ENCODE measurements at places on chromosomes 13 and 19.

GRCh38 chr13:48731957-48732569 is 78.3 kb downstream of the CYSLTR2 start:
- no peak for DNase-seq

DNA sequence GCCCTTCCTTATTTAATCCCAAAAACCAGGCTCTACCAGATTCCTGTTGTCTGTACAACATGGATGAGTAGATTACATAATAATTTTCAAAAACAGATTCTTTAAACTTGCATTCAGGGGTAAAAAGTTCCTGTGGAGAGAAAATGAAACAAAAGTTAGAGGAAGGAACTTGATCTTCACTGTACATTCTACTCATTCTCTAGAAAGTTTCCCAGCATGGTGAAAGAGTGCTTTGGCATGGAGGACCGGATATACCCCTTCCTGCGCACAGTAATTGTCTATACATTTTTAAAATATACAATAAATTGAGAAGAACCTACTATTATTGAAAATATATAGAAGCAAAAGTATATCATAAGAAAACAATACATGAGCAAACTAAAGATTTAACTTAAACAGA is 274.2 kb downstream of the ITGBL1 start:
- no peak for DNase-seq

GRCh38 chr13:109496216-109496615 is 290.2 kb downstream of the IRS2 start:
- no peak for DNase-seq

DNA sequence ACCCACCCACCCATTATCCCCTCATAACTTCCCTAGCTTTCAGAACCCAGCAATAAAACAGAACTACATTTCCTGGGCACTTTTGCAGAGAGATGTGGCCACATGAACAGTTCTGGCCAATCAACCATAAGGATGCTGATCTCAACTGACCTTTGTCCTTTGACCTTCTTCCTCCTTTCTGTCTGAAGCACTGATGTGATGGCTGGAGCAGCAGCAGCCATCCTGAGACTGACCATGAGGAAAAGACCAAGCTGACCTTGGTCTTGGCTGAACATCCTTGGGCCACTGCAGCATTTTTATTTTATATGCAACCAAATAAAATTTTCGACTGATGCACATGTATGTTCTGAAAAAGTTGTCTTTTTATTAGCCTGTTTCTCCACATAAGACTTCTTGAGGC is 33.1 kb upstream of the CACNA1A start:
- no peak for DNase-seq

DNA sequence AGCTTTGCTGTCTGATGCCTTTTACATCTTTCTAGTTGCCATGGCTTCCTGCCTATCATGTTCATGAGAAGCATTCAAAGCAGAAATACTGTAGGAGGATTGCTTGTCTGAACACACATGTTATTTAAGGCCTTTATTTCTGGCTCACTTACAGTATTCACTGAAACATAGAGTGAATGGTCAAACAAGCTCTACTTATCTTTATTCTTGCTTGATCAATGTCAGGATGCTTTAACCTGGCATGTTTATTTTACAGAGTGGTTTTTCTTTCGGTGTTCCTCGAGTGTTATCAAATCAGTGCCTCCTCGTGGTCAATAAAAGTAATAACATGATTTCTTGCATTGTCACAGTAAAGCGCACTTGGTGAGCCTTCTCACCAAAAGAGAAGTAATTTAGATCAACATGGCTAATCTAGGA is 73.5 kb upstream of the PCDH17 start:
- DNase-seq = no peak

DNA sequence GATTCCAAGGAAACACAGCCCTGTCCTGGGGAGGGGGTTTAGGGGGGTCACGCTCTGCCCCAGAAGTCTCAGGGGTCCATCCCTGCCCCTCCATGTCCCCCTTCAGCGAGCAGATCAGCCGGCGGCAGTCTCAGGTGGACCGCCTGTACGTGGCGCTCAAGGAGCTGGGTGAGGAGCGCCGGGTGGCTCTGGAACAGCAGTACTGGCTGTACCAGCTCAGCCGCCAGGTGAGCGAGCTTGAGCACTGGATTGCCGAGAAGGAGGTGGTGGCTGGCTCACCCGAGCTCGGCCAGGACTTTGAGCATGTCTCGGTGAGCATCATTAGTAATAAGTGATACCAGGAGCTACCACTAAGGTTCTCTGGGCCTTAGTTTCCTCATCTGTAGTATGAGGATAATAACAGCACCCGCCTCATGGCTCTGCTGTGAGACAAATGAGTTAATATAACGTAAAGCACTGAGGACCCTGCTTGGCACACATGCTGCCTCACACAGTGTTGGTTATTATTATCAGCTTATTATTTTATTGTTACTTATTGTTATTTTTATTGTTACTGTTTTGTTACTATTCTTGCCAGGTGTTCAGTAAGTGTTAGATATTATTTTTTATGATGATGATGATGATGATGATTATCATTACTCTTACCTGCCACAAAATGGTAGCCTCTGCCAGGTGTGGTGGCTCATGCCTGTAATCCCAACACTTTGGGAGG is 20.5 kb upstream of the SHKBP1 start:
- no peak for DNase-seq

GRCh38 chr19:56839652-56840450 is 675 bp downstream of the PEG3 start:
- DNase-seq = peak; percentile 10

- DNase-seq = no peak
Measured at GRCh38 chr19:51448411-51449016, 9.7 kb downstream of the SIGLEC8 start.

DNA sequence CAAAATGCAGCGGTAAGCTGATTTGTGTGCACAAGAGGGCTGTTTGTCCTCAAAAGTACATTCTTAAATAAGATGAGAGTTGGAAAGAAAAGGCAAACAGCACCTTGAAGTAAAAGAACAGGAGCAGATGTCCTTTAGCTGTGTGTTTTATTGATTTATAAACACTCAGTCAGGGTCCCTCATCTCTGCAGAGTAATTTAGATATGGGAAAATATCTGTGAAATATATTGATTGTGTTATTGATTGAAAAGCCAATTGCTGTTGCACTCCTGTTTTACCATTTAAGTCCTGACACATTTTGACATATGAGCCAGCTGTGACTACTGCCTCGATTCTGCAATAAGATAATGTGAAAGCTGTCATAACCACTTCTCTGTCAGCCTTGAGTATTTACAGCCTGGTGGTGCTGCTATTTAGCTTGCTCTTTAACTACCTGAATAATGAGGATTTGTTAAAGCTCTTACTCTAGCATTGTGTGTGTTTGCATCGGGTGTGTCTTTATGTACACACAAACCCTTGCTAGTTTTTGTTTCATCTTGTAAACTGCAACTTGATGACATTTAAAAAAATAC is 550.1 kb downstream of the DACH1 start:
- DNase-seq = no peak

DNA sequence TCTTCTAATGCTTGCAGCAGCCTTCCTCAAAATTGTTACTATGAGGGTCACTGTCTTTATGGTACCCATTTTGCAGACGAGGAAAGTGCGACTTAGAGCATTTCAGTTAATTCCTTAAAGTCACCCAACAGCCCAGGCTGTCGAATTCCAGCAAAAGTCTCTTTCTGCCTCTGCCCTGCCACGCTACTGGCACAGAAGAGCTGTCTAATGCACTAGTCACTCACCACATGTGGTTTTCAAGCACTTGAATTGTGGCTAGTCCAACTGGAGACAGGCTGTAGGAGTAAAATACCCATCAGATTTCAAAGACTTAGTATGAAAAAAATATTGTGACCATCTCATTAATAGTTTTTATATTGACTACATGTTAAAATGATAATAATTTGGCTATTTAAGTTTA is 1.7 kb downstream of the FPR1 start:
- DNase-seq = no peak

DNA sequence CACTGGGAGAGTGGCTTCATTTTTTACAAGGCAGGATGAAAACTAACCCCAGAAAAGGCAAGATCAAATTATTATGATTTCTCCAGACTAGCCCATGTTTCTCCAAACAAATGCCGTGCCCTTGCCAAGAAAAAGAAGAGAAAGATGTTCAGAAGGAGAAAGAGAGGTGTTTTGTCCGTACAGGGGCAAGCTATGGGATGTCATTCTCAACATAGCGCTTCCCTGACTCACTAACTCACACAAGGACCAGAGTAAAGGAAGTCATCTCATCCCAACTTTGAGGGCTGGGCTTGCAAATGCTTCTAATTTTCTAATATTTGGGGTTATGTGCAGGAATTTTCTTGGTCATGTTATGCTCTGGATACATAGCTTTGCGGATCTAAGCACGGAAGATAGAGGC is 224.2 kb upstream of the MAB21L1 start:
- DNase-seq = no peak

GRCh38 chr13:58655086-58655485 is 1023.5 kb downstream of the PCDH17 start:
- no peak for DNase-seq

DNA sequence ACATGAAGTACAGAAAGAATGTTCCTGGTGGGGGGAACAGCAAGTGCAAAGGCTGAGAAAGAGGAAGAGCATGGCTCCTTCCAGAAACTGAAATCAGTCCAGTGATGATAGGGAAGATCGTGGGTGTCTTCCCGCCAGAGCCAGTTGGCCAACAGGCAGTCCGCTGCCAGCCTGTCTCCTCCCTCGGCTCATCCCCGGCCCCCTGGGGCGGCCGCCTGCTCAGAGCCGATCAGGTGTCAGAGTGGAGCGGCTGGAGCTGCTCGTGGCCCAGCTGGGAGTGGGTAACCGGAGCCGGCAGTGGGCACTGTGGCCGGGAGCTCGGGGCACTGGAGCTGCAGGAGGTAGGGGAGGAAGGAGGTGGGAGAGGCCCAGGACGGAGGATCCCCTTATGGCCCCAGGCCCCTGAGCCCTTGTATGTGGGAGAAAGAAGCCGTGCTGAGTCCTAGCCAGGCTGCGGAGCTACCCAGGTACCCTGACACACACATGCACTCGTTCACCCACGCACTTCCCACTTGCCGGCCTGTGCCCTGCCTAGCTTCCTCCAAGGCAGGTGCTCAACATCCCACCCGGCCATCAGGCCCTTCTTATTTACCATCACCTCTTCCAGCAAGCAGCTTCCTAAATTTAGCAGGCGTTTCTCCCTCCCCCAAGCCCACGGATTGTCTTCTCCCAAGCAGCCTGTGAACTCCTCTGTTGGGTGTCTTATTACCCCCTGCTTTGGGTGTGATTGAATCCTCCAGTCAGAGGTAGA is 1.7 kb downstream of the ANKRD24 start:
- DNase-seq = no peak

Measured in foreskin keratinocyte (primary cell).